Caco-2 (cell line): ENCODE measurements at places on chromosomes 6 and 20. TPM values are rescaled to one million over a fixed set of nuclear protein-coding genes. Genes with fewer than 3 reads are reported as not detected.

- no peak for DNase-seq
Measured at GRCh38 chr6:124873066-124873410, 89.2 kb upstream of the RNF217 start.

- no peak for DNase-seq
Measured at GRCh38 chr6:87875781-87876180, 171.9 kb upstream of the SPACA1 start.

DNA sequence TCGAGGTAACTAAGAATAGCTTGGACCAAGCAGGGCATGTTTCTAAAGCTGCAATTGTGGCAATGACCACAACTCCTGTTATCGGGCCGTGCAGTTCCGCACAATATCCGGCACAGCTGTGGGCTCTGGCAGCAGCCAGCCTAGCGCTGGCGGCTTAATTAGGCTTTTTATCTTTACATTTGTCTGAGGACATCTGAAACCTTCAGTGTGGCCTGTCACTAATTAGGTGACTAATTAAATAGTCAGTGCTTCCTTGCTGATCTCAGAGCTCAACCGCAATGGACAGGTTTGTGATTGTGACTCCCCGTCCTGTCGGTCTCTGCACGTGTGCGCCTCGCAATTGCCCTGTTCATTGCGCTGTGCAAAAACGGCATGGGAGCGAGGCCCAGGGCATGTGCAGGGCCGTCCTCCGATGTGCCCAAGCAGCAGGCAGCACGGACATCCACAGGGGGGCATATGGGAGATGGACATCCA, 134.8 kb upstream of the INSM1 start:
- DNase-seq, result no peak

DNA sequence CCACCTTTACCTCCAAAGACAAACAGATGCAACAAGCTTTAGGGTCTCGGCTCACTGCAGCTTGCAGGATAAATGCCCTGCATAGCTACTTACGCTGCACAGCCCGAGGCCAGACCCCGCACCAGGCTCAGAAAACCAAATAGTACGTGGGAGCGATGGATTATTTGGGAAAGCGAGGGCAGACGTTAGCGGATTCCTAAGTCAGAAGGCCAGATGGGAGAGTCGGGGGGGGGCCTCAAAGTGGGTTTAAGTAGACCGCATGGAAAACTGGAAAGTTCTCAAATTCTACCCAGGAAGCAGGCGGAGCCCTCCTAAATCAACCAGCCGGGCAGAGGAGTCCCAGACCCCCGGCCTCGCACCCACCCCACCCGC, 382 bp downstream of the SFT2D1 start:
- no peak for DNase-seq

DNA sequence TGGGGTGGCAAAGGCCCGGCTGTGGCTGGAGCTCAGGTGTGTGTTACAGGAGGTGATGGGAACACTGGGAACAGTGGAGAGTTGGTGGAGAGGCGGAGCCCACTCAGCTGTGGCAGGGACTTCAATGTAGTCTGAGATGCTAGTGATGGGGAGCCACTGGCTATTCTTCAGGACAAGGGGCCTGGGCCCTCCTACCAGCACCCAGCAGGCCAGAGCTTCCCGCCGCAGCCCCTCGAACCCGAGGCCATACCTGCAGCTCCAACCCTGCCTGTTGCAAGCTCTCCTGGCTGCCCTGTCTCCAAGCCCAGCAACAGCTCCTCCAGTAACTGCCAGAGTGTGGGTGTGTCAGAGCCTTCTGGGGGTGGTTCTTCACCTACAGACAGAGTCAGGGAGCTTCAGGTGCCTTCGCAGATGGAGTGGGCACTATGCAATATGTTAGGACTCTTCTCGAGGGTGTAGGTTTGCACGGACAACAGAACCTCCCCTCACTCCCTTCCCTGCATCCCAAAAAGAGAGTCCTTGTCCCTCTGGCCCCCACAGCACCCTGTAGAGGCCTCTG, 146.2 kb upstream of the MLN start:
- no peak for DNase-seq

DNA sequence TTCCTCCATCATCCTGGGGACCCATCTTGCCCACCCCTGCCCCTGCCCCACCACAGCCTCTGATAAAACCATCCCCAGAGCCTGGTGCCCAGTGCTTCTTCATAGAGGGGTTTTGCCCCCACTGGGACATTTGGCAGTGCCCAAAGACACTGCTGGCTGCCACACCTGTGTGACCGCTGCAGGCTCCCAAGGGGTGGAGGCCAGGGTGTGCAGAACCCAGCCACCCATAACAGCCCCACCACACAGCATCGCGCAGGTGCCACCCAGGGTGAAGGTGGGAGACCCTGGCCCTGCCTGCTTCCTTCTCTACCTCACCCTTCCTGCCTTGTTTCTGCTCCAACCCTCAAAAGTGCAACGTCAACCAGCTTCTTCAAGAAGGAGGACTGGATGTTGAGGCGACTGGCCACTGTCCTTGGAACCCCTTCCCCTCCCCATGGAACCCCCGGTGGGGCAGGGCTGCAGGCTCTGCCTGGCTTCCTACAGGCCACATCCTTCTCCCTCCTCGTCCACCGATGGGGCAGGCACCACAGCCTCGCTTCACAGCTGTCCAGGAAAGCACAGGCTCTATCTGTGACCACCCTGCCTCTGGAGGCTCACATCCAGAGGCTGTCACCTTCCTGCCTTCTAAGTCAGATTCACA, 79.2 kb upstream of the MPC1 start:
- DNase-seq, result no peak

DNA sequence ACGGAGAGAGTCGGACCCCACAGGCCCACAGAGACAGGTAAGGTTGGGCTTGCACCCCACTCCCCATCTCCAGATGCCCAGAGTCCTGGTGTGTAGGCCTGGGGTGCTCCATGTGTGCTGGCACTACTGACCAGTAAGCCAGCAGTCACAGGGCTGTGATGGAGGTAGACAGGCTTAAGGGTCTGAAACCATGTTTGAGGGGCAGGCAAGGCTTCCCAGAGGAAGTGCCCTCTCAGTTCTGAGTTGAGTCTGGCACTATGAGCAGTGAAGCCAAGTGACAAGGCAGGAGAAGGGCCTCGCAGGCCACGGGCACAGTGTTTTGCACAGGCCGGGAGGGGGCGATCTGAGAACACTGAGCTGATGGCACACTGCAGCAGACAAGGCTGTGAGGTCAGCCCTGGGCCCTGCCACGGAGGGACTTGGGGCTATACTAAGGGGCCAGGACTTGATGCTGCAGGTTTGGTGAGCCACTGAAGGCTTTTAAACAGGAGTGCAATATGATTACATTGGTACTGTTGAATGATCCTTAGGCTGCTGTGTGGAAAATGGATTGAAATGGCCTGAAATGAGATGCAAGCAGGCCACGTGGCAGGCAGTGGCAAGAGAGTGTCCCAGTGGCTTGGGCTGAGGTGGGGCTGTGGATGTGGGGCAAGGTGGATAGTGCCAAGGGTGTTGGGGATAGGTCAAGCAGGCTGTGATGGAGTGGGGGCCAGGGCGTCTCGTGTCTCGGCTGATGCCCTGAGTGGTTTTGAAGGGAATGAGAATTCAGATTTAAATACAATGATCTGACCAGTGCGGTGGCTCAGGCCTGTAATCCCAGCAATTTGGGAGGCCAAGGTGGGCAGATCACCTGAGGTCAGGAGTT, 20.3 kb downstream of the TTBK1 start:
- DNase-seq, result peak; percentile 69

Gene ZNF831
- total RNA-seq, result not detected in 2 replicates

Gene BCKDHB
- 28.0 and 29.7 TPM in 2 replicates for total RNA-seq
